ENCODE measurements at places on chromosomes 2 and 18.

GRCh38 chr2:78718024-78718423, 307.5 kb upstream of the REG3G start:
- no peak for DNase-seq

GRCh38 chr2:188189356-188189755, 102.3 kb upstream of the GULP1 start:
- no peak for DNase-seq

DNA sequence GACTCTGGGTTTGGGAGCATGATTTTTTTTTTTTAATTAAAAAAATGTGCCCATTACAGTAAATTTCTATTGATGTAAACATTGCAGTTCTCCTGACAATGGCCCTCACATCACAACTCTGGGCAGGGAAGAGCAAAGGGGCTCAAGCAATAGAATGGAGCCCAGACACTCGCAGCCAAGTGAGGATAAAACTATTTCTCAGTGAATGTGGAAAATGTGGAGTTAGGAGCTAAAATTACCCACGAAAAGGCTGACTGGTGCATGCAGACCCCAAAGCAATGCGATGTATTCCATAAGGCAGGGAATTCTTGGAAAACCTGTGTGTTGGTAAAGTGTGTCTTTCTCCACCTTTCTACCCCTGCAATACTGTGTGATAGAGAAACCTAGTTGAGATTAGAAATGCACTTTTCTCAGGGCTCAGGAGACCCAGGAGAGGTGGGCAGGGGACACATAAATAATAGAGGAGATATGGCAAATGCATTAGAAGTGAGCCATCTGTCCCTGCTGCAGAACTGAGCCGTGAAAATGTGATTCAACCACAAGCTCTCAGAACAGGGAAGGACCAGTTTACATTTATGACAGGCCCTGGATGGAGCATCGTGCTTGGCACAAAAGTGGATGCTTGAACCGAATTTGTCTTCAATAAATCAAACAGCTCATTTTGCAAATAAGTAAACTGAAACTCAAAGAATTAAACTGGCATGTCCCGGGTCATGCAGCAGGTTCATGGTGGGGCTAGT, 100.1 kb downstream of the MYCN start:
- DNase-seq: no peak

GRCh38 chr2:222490131-222490530, 65.8 kb downstream of the SGPP2 start:
- DNase-seq: no peak

DNA sequence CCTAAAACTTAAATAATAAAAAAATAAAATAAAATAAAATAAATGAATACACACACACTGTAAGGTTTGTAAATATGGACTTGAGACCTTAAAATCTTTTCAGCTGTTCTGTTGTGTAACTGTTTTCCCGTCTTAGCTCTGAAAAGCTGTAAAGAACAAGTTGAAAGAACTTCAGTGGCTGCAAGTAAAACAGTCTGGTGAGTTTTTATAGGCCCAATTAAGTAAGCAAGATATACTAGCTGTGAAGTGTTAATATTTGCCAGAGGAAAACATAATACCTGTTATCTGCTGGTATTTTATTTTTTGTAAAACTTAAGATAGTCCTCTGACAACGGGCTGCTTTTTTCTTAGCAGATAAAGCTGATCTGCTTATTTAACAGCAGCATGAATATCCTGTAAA, 176.9 kb upstream of the NRP2 start:
- DNase-seq: no peak

DNA sequence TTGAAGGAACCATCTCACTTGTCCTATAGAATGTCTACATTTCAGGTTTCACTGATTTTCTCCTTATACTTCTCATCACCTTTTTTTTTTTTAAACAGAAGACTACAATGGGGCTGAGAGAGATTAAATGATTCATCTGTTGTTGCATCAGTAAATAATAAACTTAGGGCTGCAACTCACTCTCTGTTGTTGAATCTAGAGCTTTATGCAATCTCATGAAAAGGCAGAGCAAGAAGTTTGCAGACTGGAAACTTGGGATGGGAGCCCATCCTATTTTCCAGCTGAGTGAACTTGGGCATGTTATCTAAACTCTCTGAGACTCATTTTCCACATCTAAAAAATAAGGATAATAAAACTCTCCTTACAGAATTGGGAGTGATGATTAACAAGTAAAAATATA, 58.4 kb downstream of the PDE1A start:
- no peak for DNase-seq

DNA sequence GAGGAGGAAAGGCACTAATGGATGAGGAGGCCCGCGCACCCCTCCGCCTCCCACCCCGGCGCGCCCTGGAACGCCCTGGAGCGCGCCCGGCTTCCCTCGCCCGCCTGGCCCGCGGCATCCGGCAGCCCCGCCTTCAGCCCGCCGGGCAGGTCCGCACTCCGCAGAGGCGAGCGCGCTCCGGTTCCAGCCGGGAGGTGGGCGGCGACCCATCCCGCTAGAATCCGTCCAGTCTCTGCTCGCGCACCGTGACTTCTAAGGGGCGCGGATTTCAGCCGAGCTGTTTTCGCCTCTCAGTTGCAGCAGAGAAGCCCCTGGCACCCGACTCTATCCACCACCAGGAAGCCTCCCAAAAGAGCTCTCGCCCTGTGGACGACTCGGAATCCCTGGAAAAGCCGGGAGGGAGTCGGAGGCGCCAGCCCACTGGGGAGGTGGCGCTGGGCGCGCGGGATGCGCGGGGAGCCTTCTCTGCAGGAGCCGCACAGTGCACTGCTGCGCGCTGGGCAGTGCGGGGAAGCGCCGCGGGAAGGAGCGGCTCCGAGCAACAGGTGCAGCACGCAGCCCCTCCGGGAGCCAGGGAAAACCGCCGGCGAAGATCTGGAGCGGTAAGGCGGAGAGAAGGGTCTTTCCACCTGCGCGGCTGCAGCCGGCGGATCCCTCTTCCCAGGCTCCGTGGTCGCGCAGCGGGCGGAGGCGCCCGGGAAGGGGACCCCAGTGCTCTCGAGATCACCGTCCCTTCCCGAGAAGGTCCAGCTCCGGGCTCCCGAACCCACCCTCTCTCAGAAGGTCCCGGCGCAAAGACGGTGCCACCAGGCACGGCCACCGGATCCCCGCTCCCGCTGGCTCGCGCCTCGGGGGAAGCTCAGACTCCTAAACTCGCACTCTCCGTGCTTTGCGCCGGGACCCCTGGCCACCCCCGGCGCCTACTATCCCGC, at the start of gene GALR1:
Gene GALR1, plus strand, starts transcription at position 280 of the 932 bp plus-strand sequence. CDS start 701 bp downstream, outside the sequence.
- DNase-seq: no peak

DNA sequence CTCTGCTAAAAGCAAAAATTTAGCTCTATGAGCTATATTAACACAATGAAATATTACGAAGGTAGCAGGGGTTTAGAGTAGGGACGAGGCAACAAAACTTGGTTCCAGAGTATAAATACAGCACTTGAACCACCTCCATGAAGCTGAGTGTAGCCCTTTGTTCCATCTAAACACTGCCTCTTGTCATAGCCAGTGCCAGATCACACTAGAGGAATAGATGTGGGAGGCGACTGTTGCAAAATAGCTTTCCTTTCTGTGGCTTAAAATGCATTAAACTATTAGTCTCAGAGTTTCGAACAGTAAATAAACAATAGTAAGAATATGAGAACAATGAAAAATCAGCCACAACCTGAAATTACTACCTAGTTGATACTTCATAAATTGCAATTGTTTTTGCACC, 29.8 kb downstream of the PIEZO2 start:
- no peak for DNase-seq

GRCh38 chr2:241870081-241870541, 582 bp downstream of the RTP5 start:
- no peak for DNase-seq

DNA sequence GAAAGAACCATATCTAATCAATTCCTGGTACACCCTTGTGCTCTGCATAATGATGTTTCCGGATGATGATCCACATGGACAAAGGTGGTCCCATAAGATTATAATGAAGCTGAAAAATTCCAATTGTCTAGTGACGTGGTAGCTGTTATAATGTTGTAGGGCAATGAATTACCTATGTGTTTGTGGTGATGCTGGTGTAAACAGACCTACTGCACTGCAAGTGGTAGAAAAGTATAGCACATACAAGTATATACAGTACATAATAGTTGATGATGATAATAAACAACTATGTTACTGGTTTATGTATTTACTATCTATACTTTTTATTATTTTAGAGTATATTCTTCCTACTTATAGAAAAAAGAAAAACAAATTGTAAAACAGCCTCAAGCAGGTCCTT, 8.4 kb downstream of the DGKD start:
- no peak for DNase-seq

DNA sequence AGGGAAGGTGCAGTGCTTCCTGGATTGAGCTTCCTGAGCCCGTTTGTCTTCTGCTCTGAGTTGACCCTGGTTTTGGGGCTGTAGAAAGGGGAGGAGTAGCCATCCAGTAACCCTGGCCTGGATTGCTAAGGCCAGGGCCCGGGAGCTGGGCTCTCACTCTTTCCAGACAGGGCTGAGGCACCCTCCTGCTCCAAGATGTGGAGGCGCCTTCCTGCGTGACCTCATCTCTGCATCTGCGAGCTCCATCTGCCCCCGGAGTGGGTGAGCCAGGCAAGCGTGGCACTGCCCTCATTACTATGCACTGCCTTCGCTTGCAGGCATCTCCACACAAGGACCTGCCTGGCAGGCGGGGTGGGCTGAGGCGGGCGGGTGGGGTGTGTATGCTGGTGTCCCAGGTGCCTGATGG, 58.0 kb downstream of the RAB31 start:
- no peak for DNase-seq

- DNase-seq: no peak
Observed at GRCh38 chr2:241036397-241036963, 38.1 kb downstream of the SNED1 start.

DNA sequence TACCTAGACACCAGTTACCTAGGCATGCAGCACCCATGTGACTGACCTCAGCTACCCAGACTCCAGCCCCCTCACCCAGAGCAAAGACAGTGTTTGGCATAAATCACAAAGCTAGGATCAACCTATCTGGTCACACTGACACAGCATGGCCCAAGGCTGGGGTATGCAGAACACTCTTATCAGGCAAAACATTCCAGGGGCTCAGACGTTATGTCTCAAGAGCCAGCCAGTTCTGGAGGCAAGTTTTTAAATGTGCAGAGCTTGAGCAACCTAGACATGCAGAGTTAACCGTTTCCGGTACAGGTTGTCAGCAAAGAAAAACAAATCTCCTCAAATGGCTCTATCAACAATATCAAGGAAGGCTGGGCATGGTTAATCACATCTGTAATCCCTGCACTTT, 92.8 kb downstream of the AP1S3 start:
- no peak for DNase-seq

GRCh38 chr2:95264624-95265023, 9.6 kb upstream of the PROM2 start:
- no peak for DNase-seq

- no peak for DNase-seq
Observed at GRCh38 chr2:108853421-108853820, 66.8 kb downstream of the CCDC138 start.

All from GOT3 (cell line).